Activated CD4-positive, alpha-beta memory T cell treated with anti-CD3 and anti-CD28 coated beads for 36 hours (primary cell): ENCODE measurements at places on chromosomes 7 and 10. TPM values are rescaled to one million over a fixed set of nuclear protein-coding genes. Genes with fewer than 3 reads are reported as not detected.

GRCh38 chr7:94832051-94832450 is 75.3 kb upstream of the PPP1R9A start:
- DNase-seq = no peak

GRCh38 chr7:152849128-152849527 is 89.6 kb downstream of the ACTR3B start:
- no peak for DNase-seq

Gene SEMA4G
- 0.58 TPM for total RNA-seq

DNA sequence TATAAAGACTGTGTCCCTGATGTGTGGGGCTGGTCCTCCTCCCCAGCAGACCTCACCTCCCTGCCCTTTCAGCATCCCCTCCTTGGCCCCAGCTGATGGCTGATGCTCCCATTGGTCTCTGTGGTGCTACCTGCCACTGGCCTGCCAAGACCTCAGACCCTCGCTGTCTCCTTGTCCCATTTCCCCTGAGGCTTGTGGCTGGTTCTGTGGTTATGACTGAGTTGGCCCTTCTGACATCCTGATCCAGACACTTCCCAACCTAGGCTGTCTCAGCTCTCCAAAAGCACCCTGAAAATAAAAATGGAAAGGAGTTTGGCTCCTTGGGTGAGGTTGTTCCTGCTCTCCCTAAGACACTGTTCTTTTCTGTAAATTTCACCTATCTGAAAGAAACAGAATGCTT is 214.2 kb downstream of the RPS24 start:
- no peak for DNase-seq

Gene TRIM74
- total RNA-seq = 1.1 TPM

- DNase-seq = no peak
Measured at GRCh38 chr7:47405921-47406800, 175.8 kb downstream of the TNS3 start.

Gene TMEM213
- total RNA-seq = 0.39 TPM

DNA sequence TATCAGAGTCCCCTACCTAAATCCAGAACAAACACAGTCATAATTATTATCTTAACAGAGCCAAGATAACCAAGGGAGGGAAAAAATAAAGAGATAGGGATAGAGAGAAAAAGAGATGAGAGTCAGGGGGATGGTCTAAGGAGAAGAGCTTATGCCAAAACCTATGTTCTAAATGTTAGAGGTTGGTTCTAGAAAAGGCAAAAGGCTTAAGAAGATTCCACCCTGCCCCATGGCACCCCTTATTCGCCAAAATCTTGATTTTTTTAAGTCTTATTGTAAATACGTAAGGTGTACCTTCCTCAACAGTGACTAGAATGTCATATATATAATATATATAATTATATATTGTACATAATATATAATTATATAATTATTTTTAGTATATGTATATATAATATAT is 29.6 kb upstream of the CTNNA3 start:
- no peak for DNase-seq

DNA sequence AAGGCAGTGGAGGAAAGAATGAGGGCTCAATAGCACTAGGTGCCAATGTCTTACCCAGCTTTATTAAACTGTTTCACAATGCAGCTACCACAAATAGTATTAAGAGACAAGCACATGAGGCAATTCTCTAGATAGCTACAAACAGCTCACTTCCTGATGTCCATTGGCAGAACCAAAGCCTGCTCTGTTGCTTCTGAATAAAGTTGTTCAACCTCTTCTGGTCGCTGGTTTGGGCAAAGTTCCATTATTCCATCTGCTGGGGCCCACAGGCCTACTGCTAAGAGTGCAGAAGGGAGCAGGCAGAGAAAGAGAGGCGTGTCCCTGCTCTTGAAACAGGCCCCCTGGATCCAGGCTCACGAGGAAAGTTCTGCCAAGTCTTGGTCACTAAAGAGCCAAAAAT is 173.9 kb downstream of the ZNF438 start:
- DNase-seq = no peak

- DNase-seq = no peak
Measured at GRCh38 chr7:105185290-105186010, 171.4 kb downstream of the KMT2E start.

GRCh38 chr7:80127412-80128160 is 7.0 kb upstream of the GNAI1 start:
- no peak for DNase-seq

Gene ZNF735
- total RNA-seq = not detected

GRCh38 chr10:14573666-14574261 is 200.9 kb downstream of the FAM107B start:
- no peak for DNase-seq

Gene MRLN
- not detected for total RNA-seq

Gene HABP2
- not detected for total RNA-seq

GRCh38 chr10:88926566-88927415 is 25.8 kb downstream of the ACTA2 start:
- no peak for DNase-seq

Gene CAMK1D
- total RNA-seq = 17.7 TPM

GRCh38 chr7:105502173-105502572 is 19.9 kb downstream of the PUS7 start:
- no peak for DNase-seq

Gene C10orf105
- 0.63 TPM for total RNA-seq

Gene FEZF1
- not detected for total RNA-seq

GRCh38 chr7:24966802-24967201 is 13.2 kb downstream of the OSBPL3 start:
- DNase-seq = no peak
